ENCODE measurements at places on chromosomes 2 and 18.

DNA sequence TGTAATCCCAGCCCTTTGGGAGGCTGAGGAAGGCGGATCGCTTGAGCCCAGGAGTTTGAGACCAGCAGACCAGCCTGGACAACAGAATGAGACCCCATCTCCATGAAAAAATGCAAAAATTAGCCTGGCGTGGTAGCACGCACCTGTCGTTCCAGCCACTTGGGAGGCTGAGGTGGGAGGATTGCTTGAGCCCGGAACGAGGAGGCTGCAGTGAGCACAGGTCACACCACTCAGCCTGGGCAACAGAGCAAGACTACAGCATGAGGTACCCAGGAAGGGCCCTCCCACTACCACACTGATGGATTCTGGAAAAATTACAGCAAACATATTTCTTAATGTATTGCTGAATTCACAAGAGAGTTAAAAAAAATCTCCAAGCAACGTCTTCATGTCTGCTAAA, 56.3 kb upstream of the HPCAL1 start:
- DNase-seq: no peak

- DNase-seq: no peak
Observed at GRCh38 chr2:108560241-108560811, 26.1 kb downstream of the LIMS1 start.

DNA sequence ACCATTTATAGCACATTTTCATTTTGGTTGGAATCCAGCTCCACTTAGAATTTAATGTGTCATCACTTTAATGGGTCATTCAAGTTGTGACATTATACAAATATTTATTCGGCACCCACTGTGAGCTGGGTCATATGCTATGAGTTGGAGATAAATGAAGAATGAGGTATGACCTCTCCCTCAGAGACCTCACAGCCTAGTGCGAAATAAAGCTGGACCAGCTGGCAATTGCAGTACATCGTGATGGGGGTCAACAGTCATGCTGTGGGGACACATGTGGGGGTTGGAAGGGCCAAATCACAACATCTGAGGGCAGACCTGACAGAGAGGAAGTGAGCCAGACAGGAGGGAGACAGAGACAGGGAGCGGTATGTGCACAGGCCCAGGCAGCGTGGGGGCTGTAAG, 175.4 kb downstream of the MAIP1 start:
- DNase-seq: no peak

GRCh38 chr18:63997041-63997440, 27.2 kb downstream of the SERPINB8 start:
- no peak for DNase-seq

DNA sequence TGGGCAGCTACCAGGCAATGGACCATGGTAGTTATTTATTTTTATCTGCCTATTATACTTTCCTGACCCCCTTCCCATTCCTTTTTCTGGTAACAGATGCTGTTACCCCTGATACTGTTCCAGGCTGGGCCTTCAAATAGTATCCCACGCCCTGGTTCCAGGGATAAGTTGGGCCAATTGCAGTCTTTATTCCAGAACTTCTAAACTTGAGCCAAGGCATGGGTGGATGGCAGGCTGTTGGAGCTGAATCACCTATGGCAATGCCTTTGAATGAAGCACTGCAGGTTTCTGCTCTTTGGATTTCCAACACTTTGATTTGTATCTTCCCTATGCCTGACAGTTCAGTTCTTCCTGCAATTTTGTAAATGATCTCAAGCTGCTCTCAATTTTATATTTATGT, 99.2 kb upstream of the LHCGR start:
- DNase-seq: no peak

DNA sequence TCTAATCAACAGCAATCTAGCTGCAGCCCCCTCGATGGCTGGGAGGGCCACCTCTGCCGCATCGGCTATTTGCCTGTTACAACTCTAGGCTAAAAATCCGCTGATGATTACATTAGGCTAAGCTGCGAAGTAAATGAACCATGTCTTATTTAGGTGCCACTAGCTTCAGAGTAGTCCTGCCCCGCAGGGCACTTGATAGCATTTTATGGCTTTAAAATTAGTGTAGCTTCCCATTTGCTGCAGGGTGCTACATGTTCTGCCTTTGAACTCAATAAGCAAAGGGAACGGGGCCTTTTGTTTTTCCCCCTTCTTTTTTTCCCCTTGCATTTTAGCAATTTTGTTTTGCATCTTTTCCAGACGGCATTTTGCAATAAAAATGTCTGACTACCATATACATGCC, 270.2 kb downstream of the GBX2 start:
- DNase-seq: no peak

DNA sequence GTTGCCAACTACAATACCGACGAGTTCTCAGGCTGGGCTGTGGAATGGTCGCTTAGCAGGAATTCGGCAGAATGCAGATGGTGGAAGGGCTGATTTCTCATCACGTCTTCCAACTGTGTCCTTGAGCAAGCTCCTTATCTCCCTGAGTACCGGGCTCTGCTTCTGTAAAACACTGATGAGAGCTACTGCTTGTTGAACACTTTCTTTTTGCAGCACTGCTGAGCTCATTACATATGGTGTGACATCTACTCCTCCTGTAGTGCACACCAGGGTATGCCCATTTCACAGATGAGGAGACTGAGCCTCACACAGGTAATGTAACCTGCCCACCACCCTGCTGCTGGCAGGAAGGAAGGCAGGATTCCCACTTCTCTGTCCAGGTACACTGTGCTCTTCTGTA, 8.3 kb downstream of the IL1R2 start:
- no peak for DNase-seq

GRCh38 chr18:51006061-51006818, 23.8 kb upstream of the SMAD4 start:
- DNase-seq: no peak
